ENCODE measurements at places on chromosomes 3 and 15.

- no peak for DNase-seq
Observed at GRCh38 chr3:47238017-47238416, 44.6 kb downstream of the KIF9 start.

- DNase-seq, result no peak
Observed at GRCh38 chr15:63600001-63600615, 2.9 kb downstream of the FBXL22 start.

DNA sequence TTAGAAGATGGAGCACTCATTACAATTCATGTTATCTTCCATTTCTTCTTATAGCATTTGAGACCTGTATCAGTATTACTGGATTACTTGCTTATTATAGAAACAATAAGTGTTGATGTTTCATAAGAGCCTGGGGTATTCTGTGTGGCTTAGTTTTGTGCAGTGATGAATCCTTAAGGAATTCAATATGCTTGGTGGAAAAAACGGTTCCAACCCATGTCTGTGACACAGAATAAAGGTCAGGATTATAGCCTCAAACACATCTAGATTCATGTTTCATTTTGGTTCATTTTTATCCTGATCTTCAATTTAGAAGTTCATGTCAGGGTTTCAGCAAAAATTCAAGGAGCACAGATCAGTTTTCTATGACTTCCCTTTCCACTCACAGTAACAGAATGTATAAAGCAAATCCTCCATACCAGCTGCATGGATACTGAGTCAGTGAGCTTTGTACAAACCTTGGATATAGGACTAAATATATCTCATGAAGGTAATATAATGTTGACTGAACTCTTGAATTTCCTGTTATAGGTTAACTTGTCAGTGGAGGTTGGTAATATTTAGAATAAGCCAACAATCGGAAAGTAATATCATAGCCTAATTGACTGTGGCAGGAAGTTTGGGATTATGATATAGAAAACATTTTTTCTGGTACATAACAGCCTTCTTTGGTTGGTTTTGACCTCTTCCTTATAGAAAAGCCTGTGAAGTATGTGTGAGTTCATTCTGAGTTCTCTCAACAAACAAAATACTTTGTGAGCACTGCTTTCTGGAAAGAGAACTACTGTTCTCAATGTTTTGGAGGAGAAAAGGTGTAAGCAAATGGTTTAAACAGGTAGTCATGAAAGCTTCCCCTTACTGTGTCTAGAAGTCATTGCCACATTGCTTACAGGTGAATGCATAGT, 218.2 kb upstream of the TPM1 start:
- DNase-seq, result no peak

- no peak for DNase-seq
Observed at GRCh38 chr3:61354604-61355003, 103.4 kb upstream of the FHIT start.

DNA sequence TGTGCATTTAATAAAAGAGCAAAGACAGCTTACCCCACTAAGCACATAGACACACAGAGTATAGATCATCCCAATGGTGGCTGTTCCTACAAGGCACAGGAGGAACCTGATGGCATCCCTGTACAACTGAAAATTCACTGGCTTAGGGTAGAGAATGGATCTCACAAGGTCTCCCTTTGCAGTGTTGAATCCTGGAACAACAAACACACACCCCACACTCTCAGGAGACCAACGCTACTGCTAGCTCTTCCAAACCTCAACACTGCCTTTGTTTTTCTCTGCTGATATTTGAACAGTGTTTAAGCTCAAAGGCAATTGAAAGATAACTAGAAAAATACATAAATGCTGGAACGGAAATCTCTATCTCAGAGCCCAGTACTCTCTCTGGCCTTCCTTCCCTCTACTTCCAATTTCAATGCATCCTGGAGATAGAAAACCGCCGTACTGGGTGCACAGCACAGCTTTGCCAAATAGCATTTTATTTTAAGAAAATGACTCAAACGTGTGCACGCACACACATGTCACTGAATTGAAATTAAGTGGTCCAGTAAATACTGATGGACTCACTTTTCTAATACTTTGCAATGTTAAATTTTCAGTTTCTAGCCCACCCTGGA, 87.5 kb upstream of the ATP13A5 start:
- DNase-seq, result no peak

GRCh38 chr3:181764544-181764943, 52.8 kb downstream of the SOX2 start:
- DNase-seq, result no peak

GRCh38 chr3:196654735-196655090, 15.2 kb downstream of the NRROS start:
- no peak for DNase-seq

GRCh38 chr3:117489663-117490079, 780.1 kb downstream of the TUSC7 start:
- no peak for DNase-seq

GRCh38 chr3:158727206-158728060, 4.8 kb downstream of the RARRES1 start:
- DNase-seq, result peak; percentile 44

DNA sequence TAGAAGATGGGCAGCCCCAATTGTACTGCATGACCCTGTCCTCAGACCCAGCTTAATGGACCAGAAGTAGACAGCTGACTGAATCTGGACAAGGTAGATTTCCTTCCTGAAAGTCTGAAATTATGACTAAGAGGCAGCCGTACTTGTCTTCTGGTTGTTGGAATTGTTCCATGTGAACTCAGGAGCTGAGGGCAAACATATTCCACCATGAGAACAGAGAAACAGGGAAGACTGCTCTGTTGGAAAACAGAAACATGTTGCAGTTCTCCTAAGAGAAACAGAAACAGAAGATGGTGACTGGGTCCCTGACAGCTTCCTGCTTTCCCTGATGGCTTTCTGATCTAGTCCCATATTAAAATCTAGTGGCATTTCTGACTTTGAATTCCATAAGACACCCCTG, 24.1 kb downstream of the POPDC2 start:
- no peak for DNase-seq

GRCh38 chr3:57746156-57747010, 9.7 kb upstream of the SLMAP start:
- no peak for DNase-seq

GRCh38 chr3:194840661-194841514, 155.2 kb downstream of the FAM43A start:
- DNase-seq, result no peak

DNA sequence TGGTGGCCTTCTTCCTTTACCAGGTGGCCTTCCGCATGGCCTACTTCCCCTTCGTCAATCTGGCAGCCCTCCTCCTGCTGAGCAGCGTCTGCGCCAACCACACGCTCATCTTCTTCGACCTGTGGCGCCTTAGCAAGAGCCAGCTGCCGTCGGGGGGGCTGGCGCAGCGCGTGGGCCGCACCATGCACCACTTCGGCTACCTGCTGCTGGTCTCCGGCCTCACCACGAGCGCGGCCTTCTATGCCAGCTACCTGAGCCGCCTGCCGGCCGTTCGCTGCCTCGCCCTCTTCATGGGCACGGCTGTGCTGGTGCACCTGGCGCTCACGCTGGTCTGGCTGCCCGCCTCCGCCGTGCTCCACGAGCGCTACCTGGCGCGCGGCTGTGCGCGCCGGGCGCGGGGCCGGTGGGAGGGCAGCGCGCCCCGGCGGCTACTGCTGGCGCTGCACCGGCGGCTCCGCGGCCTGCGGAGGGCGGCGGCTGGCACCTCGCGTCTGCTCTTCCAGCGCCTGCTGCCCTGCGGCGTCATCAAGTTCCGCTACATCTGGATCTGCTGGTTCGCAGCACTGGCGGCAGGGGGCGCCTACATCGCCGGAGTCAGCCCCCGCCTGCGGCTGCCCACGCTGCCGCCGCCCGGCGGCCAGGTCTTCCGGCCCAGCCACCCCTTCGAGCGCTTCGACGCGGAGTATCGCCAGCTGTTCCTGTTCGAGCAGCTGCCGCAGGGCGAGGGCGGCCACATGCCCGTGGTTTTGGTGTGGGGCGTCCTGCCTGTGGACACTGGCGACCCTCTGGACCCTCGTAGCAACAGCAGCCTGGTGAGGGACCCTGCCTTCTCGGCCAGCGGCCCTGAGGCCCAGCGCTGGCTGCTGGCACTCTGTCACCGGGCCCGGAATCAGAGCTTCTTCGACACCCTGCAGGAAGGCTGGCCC, 9.9 kb downstream of the DISP2 start:
- no peak for DNase-seq

DNA sequence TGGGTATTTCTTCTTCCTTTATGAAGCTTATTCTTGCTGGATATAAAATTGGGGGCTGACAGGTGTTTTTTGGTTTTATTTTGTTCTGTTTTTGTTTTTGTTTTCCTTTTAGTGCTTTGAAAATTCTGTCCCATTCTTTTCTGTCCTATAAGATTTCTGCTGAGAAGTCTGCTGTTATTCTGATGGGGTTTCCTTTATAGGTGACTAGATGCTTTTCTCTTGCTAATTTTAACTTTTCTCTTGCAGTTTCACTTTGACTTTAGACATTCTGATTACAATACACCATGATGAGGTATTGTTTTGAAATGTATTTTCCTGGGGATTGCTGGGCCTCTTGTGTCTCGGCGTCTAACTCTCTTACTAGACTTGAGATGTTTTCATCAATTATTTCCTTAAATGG, 22.8 kb downstream of the TTC14 start:
- no peak for DNase-seq

GRCh38 chr3:61248496-61248895, 2.8 kb downstream of the FHIT start:
- no peak for DNase-seq

DNA sequence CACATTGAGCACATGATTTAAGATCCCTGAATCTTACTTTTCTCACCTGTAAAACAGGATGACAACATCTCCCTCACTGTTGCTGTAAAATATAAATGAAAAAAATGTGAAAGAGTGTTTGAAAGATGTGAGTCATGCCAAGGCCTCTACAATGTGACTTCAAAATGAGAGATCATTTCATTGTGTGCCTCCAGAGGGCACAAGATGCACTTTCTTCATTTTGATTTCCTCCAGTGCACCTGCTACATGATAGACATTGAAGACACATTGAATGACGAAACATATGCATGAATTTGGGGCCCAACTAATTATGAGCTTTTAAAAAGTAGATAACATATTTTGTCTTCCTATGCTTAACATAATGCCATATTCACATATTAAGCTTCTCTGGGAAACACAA, 170.3 kb downstream of the MOBP start:
- no peak for DNase-seq

DNA sequence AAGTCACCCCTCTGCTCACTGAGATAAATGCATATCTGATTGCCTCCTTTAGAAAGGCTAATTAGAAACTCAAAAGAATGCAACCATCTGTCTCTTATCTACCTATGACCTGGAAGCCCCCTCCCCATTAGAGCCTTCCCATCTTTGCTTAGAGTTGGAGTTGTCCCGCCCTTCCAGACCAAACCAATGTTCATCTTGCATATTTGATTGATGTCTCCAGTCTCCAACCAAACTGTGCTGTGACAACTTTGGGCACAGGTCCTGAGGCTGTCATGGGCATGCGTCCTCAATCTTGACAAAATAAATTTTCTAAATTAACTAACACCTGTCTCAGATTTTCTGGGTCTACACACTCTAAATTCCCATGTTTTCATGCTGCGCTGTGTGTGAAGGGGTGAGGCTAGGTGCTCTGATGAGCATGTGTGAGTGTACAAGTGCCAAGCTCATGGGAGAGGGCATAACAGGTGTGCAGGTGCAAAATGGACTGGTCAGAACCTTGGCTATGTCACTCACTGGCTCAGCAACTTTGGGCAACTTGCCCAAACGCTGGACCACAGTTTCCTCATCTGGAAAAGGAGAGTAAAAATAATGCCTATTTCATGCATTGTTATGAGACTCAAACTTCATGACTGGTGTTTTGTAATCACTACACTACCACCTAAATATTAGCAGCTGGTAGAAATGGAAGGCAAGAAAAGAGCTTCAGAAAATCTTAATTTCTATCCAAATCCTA, 7.2 kb downstream of the DAPK2 start:
- DNase-seq, result no peak

GRCh38 chr3:127156338-127157050, 36.4 kb upstream of the PRR23E start:
- DNase-seq, result no peak

DNA sequence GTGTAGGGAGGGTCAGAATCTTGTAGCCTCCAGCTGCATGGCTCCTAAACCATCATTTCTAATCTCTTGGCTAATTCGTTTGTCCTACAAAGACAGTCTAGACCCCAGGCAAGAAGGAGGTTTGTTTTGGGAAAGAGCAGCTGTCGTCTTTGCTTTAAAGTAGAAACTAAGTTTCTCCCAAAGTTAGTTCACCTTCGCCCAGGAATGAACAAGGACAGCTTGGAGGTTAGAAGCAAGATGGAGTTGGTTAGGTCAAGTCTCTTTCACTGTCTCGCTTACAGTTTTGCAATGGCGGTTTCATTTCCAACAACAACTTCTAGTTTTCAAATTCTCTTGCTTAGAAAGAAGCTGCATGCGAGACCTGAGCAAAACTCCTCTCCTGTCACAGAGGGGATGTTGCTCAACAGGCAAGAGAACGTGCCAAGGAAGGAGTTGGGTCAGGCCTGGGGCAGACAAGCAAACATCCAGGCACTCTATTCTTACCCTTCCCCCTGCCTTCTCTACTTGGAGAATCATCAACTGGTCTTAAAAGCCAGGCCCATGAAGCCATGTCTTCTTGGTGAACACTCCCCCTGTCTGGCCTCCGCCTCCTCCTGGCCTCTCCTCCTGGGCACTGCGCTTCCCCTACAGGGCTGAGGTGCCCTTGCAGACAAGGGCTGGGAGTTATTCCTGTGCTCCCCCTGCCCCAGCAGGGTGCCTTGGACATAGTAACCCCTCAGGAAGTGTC, 57.6 kb downstream of the TMEM44 start:
- DNase-seq, result no peak

DNA sequence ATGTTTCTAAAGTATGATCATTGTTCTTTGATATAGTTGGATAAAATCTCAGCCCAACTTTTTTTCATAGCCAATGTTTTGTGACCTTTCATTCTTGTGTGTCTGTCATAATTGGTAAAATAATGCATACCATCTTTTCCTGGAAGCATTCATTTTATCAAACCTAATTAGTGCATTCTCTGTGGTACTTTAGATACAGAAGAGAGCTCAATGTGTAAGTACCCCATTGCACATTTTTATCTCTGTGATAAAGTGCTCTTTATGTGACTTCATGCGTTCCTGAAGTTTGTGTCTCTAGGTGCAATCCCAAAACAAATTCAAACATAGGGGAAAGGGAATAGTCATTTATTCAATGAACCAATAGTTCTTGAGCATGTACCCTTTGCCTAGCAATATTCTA, 628.5 kb downstream of the GBE1 start:
- DNase-seq, result no peak

DNA sequence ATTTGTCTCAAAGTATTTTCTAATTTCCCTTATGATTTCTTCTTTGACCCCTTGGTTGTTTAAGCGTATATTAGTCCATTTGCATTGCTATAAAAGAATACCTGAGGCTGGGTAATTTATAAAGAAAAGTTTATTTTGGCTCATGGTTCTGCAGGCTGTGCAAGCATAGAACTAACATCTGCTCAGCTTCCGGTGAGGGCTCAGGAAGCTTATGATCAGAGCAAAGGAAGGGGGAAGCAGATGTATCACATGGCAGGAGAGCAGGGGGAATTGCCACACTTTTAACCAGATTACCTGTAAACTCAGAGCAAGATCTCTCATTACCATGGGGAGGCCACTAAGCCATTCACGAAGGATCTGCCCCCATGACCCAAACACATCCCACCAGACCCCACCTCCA, 148.2 kb downstream of the PDE8A start:
- DNase-seq, result no peak

- DNase-seq, result no peak
Observed at GRCh38 chr3:52245322-52246263, at the start of gene PPM1M. Gene PPM1M (plus strand): TSS chr3:52245759. CDS start chr3:52245825, 66 bp downstream.

All from NCI-H2227 treated with DMSO at 0.1 percent for 48 hours (cell line).